Activated T-helper 17 cell treated with anti-CD3 and anti-CD28 coated beads, Interleukin-2, amount 50 U/mL, for 72 hours (primary cell): ENCODE measurements at places on chromosomes 5 and 9.

DNA sequence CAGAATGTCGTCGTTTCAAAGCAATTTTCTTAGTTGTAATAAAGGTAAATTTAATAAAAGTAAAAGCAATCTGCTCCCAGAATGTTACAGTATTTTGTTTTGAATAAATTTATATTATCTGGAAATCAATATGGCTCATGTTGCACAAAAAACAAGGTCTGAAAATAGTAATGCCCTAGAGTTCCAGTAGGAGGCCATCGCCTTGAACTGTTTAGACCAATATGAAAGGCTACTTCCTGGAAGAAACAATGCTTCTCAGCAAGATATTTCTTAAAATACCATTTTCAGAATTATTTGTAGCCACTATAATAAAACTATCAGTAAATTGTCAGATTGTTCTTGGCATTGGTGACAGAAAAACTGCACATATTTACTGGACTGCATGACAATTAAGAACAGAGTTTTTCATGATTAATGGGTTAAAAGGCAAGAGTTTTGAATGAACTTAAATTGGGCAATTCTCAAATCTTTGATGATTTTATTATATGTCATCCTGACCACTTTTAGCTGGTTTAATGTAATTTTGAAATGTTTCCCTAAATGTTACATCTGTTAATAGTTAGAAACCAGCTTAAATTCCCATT, 153.2 kb downstream of the COMMD10 start:
- no peak overlapping the region for H3K27ac ChIP-seq
- H3K27me3 ChIP-seq: no peaks in the 10 kb centered on the region
- no peak overlapping the region for H3K4me3 ChIP-seq
- no peaks in the 10 kb centered on the region for H3K4me1 ChIP-seq
- H3K36me3 ChIP-seq: peaks cover 17% of the 10 kb centered on the region
- ATAC-seq: no peak

GRCh38 chr9:127539259-127539981, 72.7 kb upstream of the STXBP1 start:
- no peak overlapping the region for H3K4me3 ChIP-seq
- no peaks in the 10 kb centered on the region for H3K36me3 ChIP-seq
- ATAC-seq: no peak
- H3K27ac ChIP-seq: peak overlapping the region; percentile 43
- H3K4me1 ChIP-seq: no peaks in the 10 kb centered on the region
- no peaks in the 10 kb centered on the region for H3K27me3 ChIP-seq

GRCh38 chr9:109101202-109101595, 18.5 kb downstream of the TMEM245 start:
- ATAC-seq: peak; percentile 49
- peaks cover 40% of the 10 kb centered on the region for H3K36me3 ChIP-seq
- peaks cover 49% of the 10 kb centered on the region for H3K4me1 ChIP-seq
- peak overlapping the region; percentile 64 for H3K27ac ChIP-seq

DNA sequence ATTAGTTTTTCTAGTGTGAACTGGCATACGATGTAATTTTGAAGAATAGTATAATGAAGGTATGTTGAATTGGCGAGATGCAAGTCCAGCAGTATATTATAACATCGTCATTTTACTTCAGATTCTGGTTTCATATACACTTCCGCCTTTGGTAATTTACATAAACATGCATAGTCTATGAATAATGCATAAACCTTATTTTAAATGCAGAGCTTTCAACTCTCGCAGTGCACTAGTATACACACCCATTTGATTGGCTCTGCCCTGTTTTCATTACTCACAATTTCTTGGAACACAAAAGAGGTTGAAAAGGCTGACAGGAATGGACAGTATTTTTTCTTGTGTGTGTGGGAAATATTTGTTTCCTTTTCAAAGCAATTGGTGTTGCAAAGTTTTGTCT, 128.9 kb upstream of the CCNH start:
- peaks cover 15% of the 10 kb centered on the region for H3K27me3 ChIP-seq
- no peaks in the 10 kb centered on the region for H3K4me1 ChIP-seq
- no peak overlapping the region for H3K27ac ChIP-seq

DNA sequence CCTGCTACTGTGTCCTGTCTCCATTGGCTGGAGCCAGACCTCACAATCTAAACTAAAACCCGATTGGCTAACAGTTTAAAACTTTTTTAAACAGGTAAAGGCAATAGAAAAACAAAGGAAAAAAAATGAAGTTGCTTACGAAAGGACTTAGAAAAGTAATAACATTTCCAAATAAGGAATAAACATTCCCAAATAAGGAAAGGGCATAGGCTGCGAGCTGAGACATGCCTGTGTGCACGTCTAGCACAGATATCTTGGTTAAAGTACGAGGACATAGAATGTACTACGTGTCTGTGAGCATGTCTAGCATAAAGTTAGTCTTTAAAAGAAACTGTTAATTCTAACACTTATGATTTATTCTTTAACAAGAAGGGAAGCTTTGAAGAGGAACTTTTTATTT, 15.3 kb upstream of the FAM120A start:
- no peaks in the 10 kb centered on the region for H3K27me3 ChIP-seq
- H3K36me3 ChIP-seq: no peaks in the 10 kb centered on the region
- no peak overlapping the region for H3K27ac ChIP-seq
- H3K4me1 ChIP-seq: no peaks in the 10 kb centered on the region

- H3K36me3 ChIP-seq: peaks cover 75% of the 10 kb centered on the region
- H3K4me3 ChIP-seq: no peak overlapping the region
- peaks cover 4% of the 10 kb centered on the region for H3K4me1 ChIP-seq
- no peak for ATAC-seq
Measured at GRCh38 chr5:14734396-14734795, 69.9 kb downstream of the OTULIN start.

DNA sequence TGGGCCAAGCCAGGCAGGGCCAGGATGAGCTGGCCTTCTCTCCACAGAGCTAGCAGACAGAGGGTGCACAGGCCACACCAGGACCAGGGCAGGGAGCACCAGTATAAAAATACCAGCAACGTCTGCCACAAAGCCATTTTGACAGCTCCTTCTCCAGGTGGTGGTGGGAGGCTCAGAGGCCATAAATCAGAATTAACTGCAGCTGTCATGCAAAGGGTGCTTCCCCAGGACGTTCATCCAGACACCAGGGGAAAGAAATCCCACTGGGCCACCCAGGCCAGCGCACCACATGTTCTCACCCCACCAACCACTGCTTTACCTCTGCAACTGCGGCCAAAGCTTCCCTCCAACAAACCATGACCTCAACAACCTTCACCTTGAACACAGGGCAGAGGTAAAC, 403.7 kb upstream of the TRPC7 start:
- H3K27ac ChIP-seq: no peak overlapping the region
- no peaks in the 10 kb centered on the region for H3K27me3 ChIP-seq
- no peaks in the 10 kb centered on the region for H3K4me1 ChIP-seq
- H3K36me3 ChIP-seq: no peaks in the 10 kb centered on the region
- no peak for ATAC-seq

- no peaks in the 10 kb centered on the region for H3K4me1 ChIP-seq
- no peaks in the 10 kb centered on the region for H3K36me3 ChIP-seq
- peak; percentile 18 for ATAC-seq
- no peak overlapping the region for H3K4me3 ChIP-seq
- H3K27me3 ChIP-seq: no peaks in the 10 kb centered on the region
- no peak overlapping the region for H3K27ac ChIP-seq
Measured at GRCh38 chr5:40312205-40312604, 367.5 kb upstream of the PTGER4 start.

DNA sequence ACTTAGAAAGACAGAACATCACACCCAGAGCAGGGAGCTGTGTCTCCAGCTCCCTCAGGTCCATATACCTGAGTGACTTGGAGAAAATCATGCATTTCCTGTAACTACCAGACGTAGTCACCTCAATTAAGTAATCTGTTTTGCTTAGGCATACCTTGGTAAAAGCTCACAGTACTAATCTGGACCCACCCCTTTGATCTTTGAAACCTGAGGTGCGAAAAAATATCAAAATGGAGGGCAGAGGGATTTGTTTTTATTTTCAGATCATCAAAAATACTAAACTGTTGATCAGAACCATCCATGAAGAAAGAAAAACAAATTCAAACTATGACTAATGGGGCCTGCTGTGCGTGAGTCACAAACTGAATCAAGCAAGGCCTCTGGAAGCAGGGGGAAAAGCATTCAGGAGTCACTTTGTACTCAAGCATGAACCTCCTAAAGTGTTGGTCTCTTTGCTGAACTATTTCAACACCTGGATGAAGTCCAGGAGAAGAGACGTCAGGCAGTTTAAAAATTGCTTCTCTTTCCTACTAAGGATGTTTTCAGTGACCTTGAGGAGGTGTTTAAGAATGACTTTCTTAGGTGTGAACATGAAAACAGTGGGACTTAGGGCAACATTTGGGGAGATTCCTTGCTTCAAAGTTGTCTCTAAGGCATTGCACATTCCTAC, 76.3 kb downstream of the MUSK start:
- H3K36me3 ChIP-seq: no peaks in the 10 kb centered on the region
- no peak overlapping the region for H3K4me3 ChIP-seq
- H3K4me1 ChIP-seq: no peaks in the 10 kb centered on the region
- no peak overlapping the region for H3K27ac ChIP-seq
- no peak for ATAC-seq
- H3K27me3 ChIP-seq: peaks cover 4% of the 10 kb centered on the region

GRCh38 chr9:136587944-136588662, 42.3 kb upstream of the NOTCH1 start:
- no peaks in the 10 kb centered on the region for H3K36me3 ChIP-seq
- H3K27me3 ChIP-seq: no peaks in the 10 kb centered on the region
- no peak for ATAC-seq
- H3K27ac ChIP-seq: peak overlapping the region; percentile 43
- H3K4me1 ChIP-seq: no peaks in the 10 kb centered on the region

DNA sequence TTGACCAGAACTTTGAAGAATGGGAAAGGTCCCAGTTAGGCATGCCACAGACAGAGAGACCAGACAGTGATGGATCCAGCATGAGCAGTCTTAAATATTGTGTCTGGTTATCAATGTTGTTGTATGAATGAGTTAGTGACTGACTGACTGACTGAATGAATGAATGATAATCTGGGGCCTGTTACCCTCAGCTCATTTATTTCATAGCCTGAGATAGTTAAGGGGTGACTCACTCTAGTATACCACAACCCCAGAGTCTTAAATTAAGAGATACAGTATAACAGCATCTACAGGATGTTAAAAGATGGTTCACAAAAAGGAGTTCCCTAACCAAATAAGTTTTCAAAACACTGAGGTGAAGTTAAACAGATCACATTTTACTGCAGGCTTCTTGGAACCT, 133.5 kb downstream of the SGCD start:
- H3K4me1 ChIP-seq: no peaks in the 10 kb centered on the region
- H3K4me3 ChIP-seq: no peak overlapping the region
- no peaks in the 10 kb centered on the region for H3K36me3 ChIP-seq
- H3K27ac ChIP-seq: no peak overlapping the region
- peaks cover 12% of the 10 kb centered on the region for H3K27me3 ChIP-seq
- no peak for ATAC-seq

- no peaks in the 10 kb centered on the region for H3K4me1 ChIP-seq
- no peaks in the 10 kb centered on the region for H3K36me3 ChIP-seq
- no peak for ATAC-seq
- no peak overlapping the region for H3K27ac ChIP-seq
- peaks cover 22% of the 10 kb centered on the region for H3K27me3 ChIP-seq
Measured at GRCh38 chr5:38888041-38888440, 42.2 kb downstream of the OSMR start.

DNA sequence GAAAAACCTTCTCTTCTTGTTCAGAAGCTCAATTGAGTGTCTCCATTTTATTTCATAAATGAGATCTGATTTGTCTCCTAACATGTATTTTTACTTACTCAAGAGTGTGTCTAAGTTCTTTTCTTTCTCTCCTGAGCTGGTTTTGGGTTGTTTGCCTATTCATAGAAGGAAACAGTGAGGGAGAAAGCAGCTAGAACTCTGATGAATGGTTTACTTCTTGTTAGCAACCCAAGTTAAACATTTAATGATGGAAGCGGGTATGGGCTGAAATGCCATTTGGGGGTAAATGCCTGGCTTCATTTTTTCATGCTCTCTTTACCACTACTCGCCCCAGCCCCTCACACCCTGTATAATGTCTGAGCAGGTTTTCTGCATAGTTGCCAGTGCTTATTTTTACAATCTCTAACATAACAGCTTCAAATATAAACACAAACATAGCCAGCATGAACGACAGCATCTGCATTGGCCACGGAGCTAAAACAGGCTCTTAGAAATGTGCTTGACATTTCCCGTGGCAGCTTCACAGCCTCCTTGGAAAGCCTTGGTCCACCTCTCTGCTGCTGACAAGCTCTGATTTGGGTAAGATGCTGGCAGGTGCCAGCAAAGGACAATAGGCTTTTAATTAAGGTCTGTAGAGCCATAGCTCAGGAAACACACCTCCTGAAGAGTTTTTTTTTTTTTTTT, 321.1 kb downstream of the ARHGEF28 start:
- no peak overlapping the region for H3K4me3 ChIP-seq
- ATAC-seq: no peak
- peaks cover 30% of the 10 kb centered on the region for H3K27me3 ChIP-seq
- no peak overlapping the region for H3K27ac ChIP-seq

GRCh38 chr9:15711931-15712330, 159.1 kb downstream of the CCDC171 start:
- H3K4me3 ChIP-seq: no peak overlapping the region
- no peaks in the 10 kb centered on the region for H3K4me1 ChIP-seq
- H3K36me3 ChIP-seq: no peaks in the 10 kb centered on the region

- no peak for ATAC-seq
- no peak overlapping the region for H3K27ac ChIP-seq
- H3K36me3 ChIP-seq: no peaks in the 10 kb centered on the region
- H3K4me1 ChIP-seq: no peaks in the 10 kb centered on the region
- H3K4me3 ChIP-seq: no peak overlapping the region
- peaks cover 62% of the 10 kb centered on the region for H3K27me3 ChIP-seq
Measured at GRCh38 chr5:140035881-140036280, 7.2 kb downstream of the NRG2 start.

DNA sequence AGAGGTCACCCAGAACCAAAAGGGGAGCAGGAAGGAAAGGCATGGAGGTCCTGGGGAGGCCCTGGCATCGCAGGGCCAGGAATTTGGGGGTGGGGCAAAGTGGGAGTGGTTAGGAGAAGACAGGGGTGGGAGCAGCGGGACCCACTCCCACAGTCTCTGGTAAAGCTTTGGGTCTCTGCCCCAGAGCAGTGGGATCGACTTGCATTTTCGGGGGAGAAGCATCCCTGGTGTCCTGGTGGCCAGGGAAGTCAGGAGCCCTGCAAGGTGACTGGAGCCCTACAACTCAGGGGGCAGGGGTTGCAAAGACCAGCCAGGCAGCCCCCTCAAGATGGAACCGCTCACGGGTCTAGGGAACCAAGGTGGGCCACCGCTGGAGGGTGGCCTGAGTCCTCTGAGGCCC, 22.4 kb upstream of the GTF3C5 start:
- H3K36me3 ChIP-seq: no peaks in the 10 kb centered on the region
- ATAC-seq: no peak
- H3K4me3 ChIP-seq: no peak overlapping the region
- H3K4me1 ChIP-seq: no peaks in the 10 kb centered on the region
- H3K27ac ChIP-seq: no peak overlapping the region
